Trophoblast cell (in vitro differentiated cells and primary cell): ENCODE measurements at places on chromosomes 12 and 14.

DNA sequence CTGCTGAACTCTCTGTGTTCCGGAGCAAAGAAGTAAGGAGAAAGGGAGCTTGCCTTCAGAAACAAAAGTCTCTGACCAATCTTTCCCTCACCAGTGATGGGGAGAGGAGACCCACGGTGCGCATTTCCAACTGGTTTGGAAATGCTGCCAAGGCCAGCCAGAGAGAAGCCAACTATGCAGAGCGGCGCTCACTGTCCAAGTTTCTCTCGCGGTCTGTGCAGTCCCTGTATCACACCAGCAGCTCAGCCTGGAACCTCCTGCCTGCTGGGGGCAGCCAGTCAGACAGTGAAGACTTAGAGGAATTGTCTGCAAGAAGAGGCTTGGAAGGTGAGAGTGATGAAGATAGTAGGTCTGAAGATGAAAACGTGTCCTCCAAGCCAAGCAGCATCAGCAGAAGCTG, 206.2 kb downstream of the NAV3 start:
- no peaks in the 10 kb centered on the region for H3K36me3 ChIP-seq
- no peak overlapping the region for H3K4me3 ChIP-seq
- no peak overlapping the region for H3K27ac ChIP-seq
- H3K27me3 ChIP-seq = no peaks in the 10 kb centered on the region
- no peak for DNase-seq

DNA sequence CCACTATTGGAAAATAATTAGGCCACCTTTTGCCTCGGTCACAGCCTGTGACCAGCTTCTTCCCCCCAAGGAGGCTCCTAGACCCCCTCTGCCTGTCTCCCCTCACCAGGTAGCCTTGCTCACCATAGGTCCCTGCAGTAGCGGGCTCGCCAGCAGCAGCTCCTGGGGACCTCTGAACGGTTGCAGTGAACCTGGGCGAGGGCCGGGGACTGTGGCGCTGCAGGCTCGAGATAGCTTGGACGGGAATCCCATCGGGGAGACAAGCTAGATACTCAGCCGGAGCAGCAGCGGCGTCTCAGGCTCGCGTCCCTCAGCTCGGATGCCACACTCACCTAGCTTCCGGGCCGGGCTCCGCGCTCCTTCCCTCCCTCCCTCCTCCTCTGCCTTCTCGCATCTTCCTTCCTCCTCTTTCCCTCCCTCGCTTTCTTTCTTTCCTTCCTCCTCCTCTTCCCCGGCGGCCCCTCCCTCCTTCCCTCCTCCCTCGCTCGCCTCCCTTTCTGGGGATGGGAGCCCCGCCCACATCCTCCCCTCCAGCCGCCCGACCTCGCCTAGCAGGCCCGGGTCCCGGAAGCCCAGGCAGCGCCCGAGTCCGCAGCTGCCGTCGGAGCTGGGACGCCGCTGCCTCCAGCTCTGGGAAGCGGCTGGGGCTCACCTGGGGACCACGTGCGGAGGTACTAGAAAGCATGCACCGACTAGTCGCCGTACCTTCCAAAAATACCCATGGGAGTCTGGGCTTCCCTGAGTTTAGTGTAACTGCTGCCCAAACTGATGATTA, at the start of gene BMP4:
TSS of gene BMP4 (minus strand) at position 399 of the 775 bp plus-strand sequence. CDS start 4,603 bp downstream, outside the sequence.
- H3K36me3 ChIP-seq = no peaks in the 10 kb centered on the region
- no peak for DNase-seq
- H3K4me1 ChIP-seq = peaks cover 11% of the 10 kb centered on the region
- H3K27me3 ChIP-seq = no peaks in the 10 kb centered on the region

GRCh38 chr12:117484901-117485300, 123.5 kb upstream of the NOS1 start:
- H3K27me3 ChIP-seq = no peaks in the 10 kb centered on the region
- no peaks in the 10 kb centered on the region for H3K36me3 ChIP-seq
- DNase-seq = no peak
- H3K27ac ChIP-seq = no peak overlapping the region

GRCh38 chr12:12551115-12551514, 11.5 kb downstream of the DUSP16 start:
- no peak overlapping the region for H3K27ac ChIP-seq
- no peak for DNase-seq
- H3K4me3 ChIP-seq = no peak overlapping the region
- peaks cover 2% of the 10 kb centered on the region for H3K36me3 ChIP-seq

GRCh38 chr12:67671892-67672291, 23.3 kb downstream of the DYRK2 start:
- H3K4me1 ChIP-seq = peaks cover 10% of the 10 kb centered on the region
- H3K4me3 ChIP-seq = no peak overlapping the region
- H3K27ac ChIP-seq = peak overlapping the region; percentile 33
- H3K36me3 ChIP-seq = no peaks in the 10 kb centered on the region

DNA sequence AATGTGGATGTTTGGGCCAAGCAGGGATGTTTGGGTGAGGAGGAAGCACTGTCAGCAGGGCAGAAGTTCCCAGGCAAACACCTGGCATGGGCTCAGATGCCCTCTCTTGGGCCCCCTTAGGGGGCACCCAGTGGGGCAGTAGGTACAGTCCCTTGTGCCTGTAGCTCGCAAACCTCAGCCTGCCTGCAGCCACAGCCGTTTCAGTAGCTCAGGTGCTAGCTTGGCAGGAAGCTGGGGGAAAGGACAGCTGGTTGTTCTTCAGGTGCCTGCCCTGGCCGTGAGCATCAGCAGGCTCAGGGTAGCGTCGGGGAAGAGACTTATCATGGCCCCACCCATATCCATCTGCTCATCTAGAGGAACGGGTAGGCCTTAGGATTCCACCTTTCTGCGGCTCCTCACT, 67.5 kb downstream of the B4GALNT3 start:
- H3K36me3 ChIP-seq = no peaks in the 10 kb centered on the region
- no peak overlapping the region for H3K27ac ChIP-seq
- DNase-seq = no peak
- peaks cover 2% of the 10 kb centered on the region for H3K4me1 ChIP-seq
- no peaks in the 10 kb centered on the region for H3K27me3 ChIP-seq
- no peak overlapping the region for H3K4me3 ChIP-seq

DNA sequence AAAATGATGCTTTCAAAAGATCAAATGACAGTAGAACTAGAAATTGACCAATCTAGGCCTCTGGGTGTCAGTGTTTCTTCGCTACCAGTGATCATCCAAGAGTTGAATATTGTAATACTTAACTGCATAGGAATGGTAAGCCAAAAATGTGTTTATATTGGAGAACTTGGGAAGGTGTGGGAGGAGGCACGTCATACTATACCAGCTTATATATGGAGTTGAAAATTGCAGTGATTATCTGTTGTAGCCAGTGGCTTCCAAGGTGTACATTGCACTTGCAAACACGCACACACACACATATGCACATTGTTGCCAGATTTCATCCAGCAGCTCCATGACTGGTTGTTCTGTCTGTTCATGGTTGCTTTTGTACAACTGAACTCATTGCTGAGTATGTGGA, 36.1 kb downstream of the EID3 start:
- DNase-seq = no peak
- no peak overlapping the region for H3K4me3 ChIP-seq
- H3K27me3 ChIP-seq = no peaks in the 10 kb centered on the region
- H3K36me3 ChIP-seq = peaks cover 28% of the 10 kb centered on the region

GRCh38 chr12:92595663-92596062, 107.1 kb upstream of the PLEKHG7 start:
- no peak overlapping the region for H3K4me3 ChIP-seq
- H3K27ac ChIP-seq = no peak overlapping the region
- peaks cover 6% of the 10 kb centered on the region for H3K4me1 ChIP-seq
- no peak for DNase-seq
- H3K27me3 ChIP-seq = no peaks in the 10 kb centered on the region

DNA sequence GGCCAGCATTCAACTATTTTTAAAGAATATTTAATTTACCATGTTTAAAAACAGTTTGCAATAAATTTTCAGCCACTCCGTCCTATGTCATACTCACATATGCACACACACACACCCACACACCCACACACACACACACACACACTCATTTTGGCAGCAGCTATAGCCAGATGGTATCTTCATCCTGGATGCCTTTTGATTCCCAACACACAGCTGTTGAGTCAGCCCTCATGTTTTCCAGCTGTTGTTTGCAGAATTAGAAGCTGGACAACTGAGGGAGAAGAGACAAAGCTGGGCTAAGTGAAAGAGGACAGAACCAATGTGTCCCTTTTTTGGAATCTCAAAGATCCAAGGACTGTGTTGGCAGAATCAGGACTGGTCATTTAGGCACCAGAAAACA, 80.0 kb upstream of the EGLN3 start:
- no peaks in the 10 kb centered on the region for H3K36me3 ChIP-seq
- H3K27ac ChIP-seq = no peak overlapping the region
- peaks cover 5% of the 10 kb centered on the region for H3K4me1 ChIP-seq
- no peaks in the 10 kb centered on the region for H3K27me3 ChIP-seq

DNA sequence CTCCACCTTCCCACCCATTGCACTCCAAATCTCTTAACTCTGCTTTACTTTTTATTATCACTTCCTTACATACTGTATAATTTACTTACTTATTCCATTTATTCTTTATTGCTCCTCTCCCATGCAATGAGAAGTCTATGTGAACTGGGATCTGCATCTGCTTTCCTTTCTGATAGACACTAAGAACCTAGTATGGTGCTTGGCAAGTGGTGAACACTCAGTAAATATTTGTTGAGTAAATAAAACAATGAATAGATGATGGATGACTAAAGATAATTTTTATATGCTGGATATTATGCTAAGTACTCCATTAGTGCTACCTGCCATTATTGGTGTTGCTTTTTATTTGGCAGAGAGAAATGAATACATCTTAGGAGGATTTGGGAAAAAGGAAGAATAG, 151.0 kb downstream of the TPH2 start:
- H3K27ac ChIP-seq = no peak overlapping the region
- no peaks in the 10 kb centered on the region for H3K4me1 ChIP-seq
- no peak overlapping the region for H3K4me3 ChIP-seq
- no peak for DNase-seq

DNA sequence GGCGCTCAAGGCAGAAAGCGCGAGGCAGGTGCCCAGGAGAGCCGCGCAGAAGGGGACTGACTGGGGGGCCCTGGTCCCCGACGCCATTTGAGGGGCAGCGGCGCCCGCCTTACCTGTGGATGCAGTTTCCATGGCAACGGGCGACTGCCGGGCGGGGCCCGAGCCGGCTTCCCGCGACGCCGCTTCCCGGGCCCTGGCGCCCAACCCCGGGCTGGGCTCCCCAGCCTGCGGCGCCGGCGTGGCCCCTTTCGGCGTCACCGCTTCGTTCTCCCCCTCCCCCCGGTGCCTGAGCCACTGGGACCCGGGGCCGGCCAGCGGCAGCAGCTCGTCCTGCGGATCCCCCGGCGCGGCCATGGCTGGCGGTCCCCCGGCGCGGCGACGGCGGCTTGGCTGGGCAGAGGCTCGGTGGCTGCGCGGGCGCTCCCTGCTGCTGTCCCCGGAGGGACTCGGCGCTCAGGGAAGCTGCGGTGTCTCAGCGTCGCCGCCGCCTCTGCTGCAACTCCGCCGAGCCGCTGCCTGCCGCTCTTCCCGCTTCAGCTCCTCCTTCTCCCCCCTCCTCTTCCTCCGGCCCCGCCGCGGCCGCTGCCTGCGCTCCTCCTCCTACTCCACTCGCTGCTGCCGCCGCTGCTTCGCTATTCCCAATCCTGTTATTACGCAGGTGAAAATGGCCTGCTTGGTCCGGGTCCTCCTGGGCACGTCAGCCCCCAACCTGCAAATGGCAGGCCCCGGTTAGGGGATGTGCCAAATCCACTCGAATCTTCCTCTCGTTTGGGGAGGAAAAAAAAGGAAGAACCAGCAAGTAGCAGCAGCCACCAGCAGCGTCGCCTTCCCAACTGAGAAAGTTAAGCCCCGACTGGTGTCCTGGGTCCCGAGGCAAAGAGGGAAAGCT, at the start of gene RTN1:
TSS of gene RTN1 (minus strand) at position 500 of the 889 bp plus-strand sequence. CDS start at position 354, 146 bp downstream.
- H3K36me3 ChIP-seq = no peaks in the 10 kb centered on the region
- peaks cover 9% of the 10 kb centered on the region for H3K4me1 ChIP-seq
- H3K27me3 ChIP-seq = peaks cover 28% of the 10 kb centered on the region
- peak; percentile 54 for DNase-seq
- H3K27ac ChIP-seq = no peak within 1 kb of the TSS

- DNase-seq = no peak
- no peaks in the 10 kb centered on the region for H3K4me1 ChIP-seq
- H3K27me3 ChIP-seq = no peaks in the 10 kb centered on the region
- H3K4me3 ChIP-seq = no peak overlapping the region
- peaks cover 6% of the 10 kb centered on the region for H3K36me3 ChIP-seq
Measured at GRCh38 chr12:58870595-58870994, 49.7 kb downstream of the LRIG3 start.

- no peaks in the 10 kb centered on the region for H3K36me3 ChIP-seq
- no peaks in the 10 kb centered on the region for H3K4me1 ChIP-seq
- no peak overlapping the region for H3K27ac ChIP-seq
Measured at GRCh38 chr14:83994020-83994419, 1535.9 kb upstream of the FLRT2 start.

DNA sequence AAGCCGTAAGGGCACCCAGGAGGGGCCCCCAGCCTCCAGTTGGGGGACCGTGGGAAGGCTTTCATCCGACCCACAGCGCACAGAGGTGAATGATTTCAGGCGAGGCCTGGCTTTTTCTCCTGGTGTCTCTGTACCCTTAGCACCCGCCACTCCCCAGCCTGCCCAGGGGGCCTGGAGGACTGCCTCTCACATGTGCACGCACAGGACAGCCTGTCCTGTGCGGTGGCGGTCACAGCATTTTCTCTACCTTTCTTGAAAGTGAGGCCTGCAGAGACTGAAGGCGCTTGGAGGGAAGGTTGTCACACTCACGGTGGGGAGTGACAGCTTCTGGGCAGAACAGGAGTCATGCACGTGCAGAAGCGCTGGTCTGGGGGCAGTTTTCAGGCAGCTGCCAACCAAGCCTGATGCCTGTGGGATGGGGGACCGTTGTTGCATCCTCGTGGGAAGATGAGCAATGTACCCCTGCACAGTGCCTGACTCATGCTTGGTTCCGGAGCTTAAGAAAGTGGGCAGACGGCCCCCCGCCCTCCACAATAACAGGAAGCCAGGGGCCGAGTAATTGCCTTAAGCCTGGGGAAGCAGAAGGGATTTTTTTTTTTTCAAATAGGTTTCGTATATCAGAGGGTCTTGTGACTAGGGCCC, 148.1 kb downstream of the TSPAN9 start:
- DNase-seq = no peak
- H3K4me3 ChIP-seq = no peak overlapping the region
- H3K36me3 ChIP-seq = no peaks in the 10 kb centered on the region
- no peaks in the 10 kb centered on the region for H3K4me1 ChIP-seq
